ENCODE measurements at places on chromosomes 11 and 22. TPM values are rescaled to one million over a fixed set of nuclear protein-coding genes. Genes with fewer than 3 reads are reported as not detected.
A peak's percentile ranks its signal among the peaks of the same experiment; 100 is the strongest.

DNA sequence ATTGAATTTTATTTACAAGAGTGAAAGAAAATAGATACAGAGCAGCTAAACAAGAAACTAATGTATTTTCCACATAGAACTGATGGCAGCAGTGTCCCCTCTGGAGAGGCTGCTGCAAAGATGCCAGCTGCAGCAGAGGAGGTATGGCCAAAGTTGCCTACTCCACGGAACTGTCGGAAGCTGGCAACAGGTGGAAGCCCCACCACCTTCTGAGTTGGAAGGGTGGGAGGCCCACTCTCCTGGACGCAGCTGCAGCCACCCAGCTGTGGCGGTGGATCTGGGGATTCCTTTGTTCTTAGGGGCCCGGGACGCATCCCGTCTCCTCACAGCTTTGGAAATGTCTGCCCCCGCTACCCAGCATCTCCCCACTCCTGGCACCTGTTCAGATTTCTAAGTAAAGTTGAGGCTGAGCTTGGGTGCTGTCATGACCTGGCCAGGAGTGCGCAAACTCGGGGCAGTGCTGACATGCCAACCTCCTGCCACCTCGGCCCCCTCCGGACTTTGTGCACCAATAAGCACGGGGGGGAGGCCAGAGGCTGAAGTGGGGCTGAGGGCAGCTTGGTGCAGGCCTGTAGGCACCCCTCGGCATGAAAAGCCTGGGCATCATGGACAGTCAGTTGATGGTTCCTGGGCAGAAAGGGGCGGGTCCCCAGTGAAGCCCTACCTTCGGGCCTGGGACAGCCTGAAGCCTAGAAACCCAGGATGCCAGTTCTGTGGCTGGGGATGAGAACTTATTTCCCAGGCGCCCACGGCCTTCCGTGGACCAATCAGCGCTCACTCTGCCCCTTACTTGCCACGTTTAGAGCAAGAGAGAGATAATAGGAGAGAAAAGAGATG is 1071.4 kb downstream of the JRKL start:
- no peak for DNase-seq

Gene PDE2A
- 13.7 TPM for polyA plus RNA-seq

Gene DNAJB13
- 3.0 TPM for polyA plus RNA-seq

Gene FZD4
- 69.0 TPM for polyA plus RNA-seq

- DNase-seq = no peak
Measured at GRCh38 chr11:12198251-12199222, 88.1 kb downstream of the MICAL2 start.

Gene OR5B2
- not detected for polyA plus RNA-seq

Gene TUBGCP6
- 54.9 TPM for polyA plus RNA-seq

DNA sequence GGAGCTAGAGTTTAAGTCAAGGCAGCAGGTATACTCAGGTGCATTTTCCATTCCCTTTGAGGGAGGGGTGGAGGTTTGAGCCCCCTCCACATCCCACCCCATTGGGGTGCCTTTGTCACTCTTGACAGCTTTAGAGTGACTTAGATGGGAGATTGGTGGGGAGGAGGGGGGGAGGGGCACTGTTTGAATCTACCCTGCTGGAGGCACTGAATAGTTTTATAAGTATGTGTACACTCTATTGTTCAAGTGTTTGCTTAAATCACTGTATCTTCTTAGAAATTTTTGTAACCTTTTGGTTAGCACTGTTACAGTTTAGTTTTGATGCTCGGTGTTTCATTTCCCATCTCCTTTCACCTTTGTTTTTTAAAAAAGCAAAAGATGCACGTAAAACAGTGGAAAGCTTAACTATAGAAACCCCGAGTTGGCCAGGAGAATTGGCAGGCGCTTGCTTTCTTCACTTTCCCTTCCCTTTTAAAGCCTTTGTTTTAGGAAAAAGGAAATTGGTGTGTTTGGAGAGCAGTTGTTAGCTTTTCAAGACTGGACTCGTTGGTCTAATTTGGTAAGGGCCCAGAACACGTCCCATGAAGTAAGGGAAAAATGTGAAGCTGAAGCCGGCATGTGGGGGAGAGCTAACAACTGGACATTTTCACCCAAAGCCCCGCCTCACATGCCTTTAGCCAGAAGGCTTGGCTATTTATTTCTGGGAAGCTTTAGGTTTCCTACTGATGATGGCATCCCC is 42.8 kb downstream of the TNRC6B start:
- DNase-seq = no peak

- no peak for DNase-seq
Measured at GRCh38 chr22:45918459-45919370, 58.2 kb downstream of the WNT7B start.

GRCh38 chr22:40605761-40606160 is 30.8 kb downstream of the MRTFA start:
- no peak for DNase-seq

GRCh38 chr11:87971354-87971753 is 203.9 kb downstream of the RAB38 start:
- no peak for DNase-seq

GRCh38 chr22:35452351-35452781 is 52.4 kb downstream of the MCM5 start:
- DNase-seq = no peak

Gene OR52R1
- not detected for polyA plus RNA-seq

GRCh38 chr22:26656891-26657851 is at the start of gene MIAT:
Gene MIAT (plus strand): TSS chr22:26657588.
- no peak for DNase-seq

- no peak for DNase-seq
Measured at GRCh38 chr11:118621071-118621783, 13.8 kb downstream of the PHLDB1 start.

Gene PAMR1
- polyA plus RNA-seq = 11.2 TPM

GRCh38 chr11:20597680-20598484 is 1.5 kb upstream of the SLC6A5 start:
- DNase-seq = no peak

GRCh38 chr11:129750343-129751292 is 65.0 kb upstream of the TMEM45B start:
- DNase-seq = peak; percentile 45

Gene SAA2
- polyA plus RNA-seq = not detected

GRCh38 chr22:48688366-48688765 is 1139.3 kb downstream of the BRD1 start:
- DNase-seq = no peak

Gene ACCSL
- polyA plus RNA-seq = not detected

GRCh38 chr11:47132490-47132889 is 44.2 kb downstream of the ARFGAP2 start:
- DNase-seq = no peak

- no peak for DNase-seq
Measured at GRCh38 chr11:60931917-60932316, 7.7 kb downstream of the TMEM132A start.
